Activated naive CD4-positive, alpha-beta T cell treated with anti-CD3 and anti-CD28 coated beads, Interleukin-2, amount 10 ng/mL, durations not matched to agents 7 days and 5 days (primary cell): ENCODE measurements at places on chromosomes 1 and 21.

DNA sequence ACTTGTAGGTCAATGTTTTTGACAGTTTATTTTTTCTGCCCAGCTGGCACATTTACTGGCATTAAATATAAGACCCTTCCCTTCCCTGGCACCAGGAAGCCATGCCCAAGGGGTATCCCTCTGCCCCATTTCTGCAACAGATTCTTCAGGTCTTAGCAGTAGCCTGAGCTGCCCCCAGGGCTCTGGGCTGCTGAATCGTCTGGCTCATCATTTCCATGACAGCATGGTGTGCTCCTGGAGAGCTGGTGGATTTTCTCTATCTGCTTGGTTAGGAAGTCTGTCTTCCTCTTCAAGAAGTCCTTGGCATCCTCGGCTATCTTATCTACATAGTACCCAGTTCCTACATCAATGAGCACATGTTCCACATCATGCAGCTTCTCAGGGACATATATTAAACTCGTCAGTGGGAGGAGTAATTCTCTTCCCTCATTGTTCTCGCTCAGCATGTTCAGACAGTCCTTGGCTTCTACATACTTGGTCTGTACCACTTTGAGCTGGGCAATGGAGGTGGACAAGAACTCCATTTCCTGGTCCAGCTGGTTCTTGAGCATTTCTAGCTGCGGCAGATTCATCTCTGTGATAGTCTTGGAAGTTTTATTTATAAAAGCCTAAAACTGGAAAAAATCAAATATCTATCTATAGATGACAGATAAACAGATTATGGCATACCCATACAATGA is 23.5 kb downstream of the MIA3 start:
- DNase-seq = no peak

- no peak for DNase-seq
These were observed 3.1 kb upstream of the OR10J1 start for GRCh38 chr1:159436469-159436868.

DNA sequence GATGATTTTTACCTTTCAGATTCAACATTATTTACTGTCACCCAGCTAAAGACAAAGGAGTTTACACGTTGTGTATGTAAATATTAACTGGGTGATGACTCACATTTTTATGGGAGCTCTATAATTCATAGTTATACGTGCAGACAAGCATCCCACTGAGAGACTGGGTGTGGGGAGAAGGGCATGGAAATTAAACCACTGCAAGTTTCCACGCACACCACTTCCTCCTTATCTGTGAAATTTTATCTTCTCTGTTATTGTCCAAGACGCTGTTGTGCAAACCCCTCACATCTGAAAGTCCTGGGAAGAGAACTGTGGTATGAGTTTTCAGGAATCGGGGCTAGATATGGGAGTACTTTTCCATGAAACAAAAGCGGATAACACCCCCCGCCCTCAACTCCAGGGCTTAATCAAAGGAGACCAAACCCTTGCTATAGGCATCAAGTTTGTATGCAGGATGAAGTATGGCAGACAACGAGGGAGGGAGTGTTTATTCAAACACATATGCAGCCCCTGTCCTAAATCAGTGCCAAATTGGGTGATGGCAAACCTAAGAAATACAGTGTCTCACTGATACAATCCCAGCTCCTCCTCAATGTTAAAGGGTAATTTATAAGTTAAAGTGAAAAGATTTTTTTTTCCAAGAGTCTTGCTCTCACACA is 23.3 kb upstream of the DPT start:
- no peak for DNase-seq

DNA sequence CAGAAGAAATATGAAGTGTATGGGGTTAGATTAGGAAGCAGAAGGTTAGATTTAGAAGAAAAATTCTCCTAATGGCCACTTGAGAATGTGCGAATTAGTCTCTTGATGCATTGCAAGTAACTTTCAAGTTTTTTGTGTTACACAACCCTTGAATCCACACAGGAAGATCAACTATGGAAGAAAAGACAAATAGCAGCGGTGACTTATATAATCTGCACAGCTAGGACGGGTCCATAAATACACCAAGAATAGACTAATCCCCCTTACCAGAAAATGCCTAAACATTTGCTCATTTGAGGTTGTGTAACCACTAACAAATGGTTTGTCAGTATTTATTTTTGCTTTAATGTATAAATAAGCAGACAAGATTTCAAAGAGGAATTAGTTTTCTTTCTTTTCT is 182.6 kb downstream of the TGFB2 start:
- DNase-seq = no peak

GRCh38 chr1:13435458-13435857 is 25.2 kb downstream of the PRAMEF20 start:
- DNase-seq = no peak

DNA sequence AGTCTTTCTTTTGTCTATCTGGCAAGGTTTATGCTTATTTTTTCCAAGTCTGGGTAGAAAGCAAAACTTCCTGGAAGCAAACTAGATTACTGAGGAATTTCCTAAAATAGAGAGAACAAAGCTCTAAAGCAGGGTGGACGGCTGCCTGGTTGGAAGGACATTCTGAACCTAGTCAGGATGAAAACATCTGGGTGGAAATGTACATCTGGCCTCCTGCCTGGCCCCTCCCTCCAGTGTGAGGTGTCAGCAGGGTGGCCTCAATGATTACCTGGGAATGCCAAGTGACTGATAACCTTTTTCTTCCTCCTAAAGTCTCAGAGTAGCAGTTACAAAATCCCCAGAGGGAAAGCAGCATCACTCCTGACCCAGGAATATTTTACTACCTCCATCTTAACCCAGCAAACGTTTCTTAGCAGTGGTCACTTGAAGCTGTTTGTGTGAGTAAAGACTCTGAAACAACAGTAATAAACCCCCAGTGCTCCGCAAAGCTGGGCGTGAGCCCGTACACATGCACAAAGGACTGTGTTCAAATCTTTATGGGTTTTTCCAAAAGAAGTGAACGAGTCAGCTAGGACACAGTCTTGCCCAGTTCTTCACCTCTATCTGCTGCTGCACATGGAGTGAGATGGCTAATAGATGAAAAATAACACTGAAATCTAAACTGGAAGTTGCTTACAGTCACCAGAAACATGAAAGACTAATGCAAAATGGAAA is 18.9 kb downstream of the ANGPTL7 start:
- no peak for DNase-seq

DNA sequence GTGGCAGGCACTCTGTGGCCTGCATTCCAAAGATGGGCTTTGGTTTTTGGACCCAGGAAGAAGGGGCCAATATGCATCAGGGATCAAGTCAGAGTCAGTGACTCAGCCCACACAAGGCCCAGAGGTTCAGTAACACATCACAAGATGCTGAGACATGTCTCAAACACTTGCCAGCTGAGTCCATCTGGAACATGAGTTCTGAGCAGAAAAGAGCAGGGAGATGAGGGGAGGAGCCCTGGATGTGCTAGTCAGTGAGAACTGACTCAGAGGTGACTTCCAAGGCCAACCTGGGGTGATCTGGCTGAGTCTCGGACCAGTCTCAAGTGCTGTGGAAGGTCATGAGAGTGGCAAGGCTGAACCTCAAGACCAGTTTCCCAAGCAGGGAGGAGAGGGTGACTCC is 150.1 kb downstream of the CDC7 start:
- DNase-seq = no peak

DNA sequence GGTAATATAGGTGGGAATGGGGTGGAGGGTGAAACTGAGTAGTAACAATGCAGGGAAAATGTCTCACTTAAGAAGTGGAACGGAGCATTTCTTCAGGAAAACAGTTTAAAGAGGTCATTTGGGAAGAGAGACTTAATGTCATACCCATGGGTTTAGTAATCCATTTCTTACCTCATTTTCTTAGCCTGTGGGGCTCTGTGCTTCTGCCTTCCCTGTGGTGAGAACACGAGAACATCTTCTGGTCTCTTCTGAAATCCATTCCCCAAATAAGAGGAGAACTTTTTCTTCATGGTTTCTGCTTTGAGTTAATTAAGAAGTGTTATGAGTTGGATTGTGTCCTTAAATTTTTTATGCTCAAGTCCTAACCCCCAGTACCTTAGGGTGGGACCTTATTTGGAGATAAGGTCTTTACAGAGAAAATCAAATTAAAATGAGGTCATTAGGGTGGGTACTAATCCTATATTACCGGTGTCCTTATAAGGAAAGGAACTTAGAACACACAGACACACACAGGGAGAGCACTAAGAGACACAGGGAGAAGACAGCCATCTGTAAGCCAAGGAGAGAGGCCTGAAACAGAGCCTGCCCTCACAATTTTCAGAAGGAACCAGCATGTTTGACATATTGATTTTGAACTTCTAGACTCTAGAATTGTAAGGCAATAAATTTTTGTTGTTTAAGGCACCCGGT is 5.4 kb downstream of the CCDC190 start:
- no peak for DNase-seq

DNA sequence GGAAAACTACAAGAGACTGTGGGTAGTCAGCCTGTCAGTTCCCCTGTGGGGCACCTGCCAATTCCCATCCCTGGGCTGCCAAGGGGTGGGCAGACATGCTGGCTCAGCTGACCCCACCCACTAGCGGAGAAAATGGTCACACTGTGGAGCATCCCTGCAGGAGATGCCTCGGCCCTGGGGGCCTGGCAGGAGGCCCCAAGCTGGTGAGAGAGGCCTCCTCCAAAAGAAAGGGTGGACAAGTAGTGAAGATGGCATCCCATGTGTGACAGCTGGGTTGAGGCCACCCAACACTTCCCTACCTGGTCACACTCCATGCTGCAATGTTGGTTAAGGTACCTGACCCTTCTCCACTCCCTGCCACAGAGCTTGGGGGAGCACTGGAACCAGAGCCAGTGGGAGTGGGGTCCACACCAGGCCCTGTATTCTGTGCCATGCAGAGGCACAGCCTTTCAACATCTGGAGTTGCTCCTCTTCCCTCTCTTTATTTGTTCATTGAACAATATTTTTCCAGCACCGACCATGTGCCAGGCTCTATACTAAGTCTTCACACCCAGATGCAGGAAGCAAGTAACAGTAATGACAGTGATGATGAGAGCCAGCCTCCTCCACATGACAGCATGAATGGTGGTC is 59.5 kb downstream of the KLHDC7A start:
- no peak for DNase-seq

DNA sequence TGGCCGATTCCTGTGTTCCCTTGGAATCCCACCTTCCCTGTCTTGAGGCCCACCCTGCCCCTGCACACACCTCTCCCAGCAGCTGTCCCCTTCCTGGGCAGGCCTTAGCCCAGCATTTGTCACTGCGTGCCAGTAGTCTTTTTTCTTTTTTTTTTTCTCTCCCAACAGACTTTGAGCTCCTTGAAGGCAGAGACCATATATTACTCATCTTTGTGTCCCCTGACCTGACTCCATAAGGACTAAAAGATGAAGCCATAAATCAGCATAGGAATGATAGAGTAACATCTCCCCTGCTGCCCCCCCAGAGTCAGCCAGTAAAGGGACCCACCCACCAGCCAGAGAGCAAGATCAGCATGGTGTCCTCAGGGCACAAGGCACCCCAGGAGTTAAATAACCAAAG is 27.4 kb downstream of the PIGM start:
- DNase-seq = no peak

DNA sequence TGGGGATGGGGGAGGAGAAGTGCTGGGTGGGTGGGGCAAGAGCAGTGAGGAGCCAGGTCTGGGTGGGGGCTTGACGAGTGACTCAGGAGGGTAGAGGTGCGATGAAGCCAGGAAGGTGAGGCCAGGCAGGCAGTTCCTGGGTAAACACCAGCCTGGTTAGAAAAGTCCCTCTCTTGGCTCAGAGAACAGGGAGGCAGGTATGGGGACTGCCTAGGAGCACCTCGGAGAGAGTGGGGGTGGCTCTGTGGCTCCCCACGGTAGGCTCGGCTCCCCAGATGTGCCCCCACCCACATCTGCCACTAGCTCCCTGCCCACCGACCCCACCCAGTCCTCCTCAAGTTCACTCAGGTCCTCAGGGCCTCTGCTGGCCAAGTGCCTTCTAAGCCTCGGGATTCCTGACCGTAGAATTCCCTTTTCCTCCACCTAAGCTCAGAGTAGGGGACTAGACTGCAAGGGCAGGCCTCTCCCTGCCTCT is 1.2 kb downstream of the HSPG2 start:
- DNase-seq = no peak

- no peak for DNase-seq
These were observed 6.2 kb downstream of the ARHGEF2 start for GRCh38 chr1:155971910-155972809.

DNA sequence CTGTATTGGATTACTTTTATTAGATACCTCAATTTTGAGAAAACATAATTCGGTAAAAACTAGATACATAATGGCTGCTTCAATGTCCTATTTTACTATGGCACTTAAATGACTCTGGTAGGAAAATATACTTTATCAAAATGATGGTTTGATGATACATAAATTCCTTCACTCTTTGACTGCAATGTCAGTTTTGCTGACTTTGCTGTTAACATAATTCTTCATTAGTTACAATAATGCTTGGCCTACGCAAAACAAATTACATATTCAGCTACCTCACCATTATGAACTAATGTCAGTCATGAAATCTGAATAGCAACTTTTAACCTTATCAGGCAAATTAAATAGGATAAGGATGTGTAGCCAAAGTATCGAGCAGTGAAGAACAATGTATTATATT is 1364.7 kb downstream of the KCNT2 start:
- no peak for DNase-seq

DNA sequence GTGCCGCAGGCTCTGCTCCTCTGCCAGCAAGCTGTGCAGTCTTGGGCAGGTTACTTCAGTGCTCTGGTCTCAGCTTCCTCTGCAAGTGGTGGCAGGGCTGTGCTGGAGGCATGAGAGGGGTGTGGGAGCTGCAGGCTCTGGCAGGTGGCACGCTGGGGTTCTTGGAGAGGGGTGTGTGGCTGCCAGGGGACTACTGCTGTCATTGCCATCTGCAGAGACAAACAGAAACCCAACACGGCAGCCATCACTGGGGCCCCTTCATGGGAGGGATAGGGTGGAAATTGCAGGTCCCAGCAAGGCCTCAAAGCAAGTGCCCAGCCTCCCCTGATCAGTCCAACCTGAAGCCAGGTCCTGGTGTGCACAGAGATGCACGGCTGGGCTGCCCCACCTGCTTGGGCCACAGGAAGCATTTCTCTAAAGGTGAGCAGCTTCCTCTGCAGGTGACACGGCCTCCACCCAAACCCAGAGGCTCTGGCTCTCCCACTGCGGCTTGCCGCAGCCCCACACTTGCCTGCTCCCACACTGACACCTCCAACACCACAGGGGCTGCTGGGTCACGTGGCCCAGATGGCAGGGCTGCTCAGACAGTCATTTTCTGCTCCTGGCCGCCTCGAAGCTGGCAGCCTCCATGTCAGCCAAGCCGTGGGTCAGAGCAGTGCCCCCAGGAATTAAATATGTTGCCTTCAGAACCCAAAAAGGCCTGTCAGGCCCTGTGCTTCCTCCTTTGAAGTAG is 4.1 kb upstream of the COL6A2 start:
- peak; percentile 17 for DNase-seq

DNA sequence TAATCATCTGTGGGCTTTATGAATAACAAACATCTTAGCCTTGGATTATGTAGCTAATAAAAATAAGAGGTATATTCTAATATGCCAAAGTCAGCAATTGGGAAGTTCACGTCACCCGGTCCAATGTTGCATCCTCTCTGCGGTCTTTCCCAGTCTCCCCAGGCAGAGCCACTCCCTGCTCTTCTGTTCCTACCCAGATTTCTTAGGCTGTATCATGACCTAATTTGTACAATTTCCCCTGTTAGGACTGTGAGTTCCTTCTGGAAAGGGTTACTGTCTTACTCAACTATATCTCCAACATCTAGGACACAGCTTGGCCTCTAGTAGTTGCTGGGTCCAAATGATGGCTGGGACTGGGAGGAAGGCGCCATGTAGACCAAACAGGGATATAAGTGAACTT is 29.8 kb upstream of the C1orf198 start:
- no peak for DNase-seq
